NCI-H524 treated with DMSO at 0.1 percent for 48 hours (cell line): ENCODE measurements at places on chromosomes 1 and 21.

- peak; percentile 64 for DNase-seq
These were observed at the start of gene SIPA1L2 for GRCh38 chr1:232630047-232630893. TSS of gene SIPA1L2 (minus strand) at chr1:232630133. CDS start at chr1:232515339, 114,794 bp downstream.

GRCh38 chr1:33319186-33319948, 1.5 kb downstream of the A3GALT2 start:
- no peak for DNase-seq

GRCh38 chr1:80533093-80533492, 1267.6 kb upstream of the ADGRL2 start:
- no peak for DNase-seq

- DNase-seq, result no peak
These were observed 2.9 kb downstream of the EIF2D start for GRCh38 chr1:206609229-206609991.

GRCh38 chr1:29966526-29967045, 730.3 kb downstream of the PTPRU start:
- DNase-seq, result no peak

DNA sequence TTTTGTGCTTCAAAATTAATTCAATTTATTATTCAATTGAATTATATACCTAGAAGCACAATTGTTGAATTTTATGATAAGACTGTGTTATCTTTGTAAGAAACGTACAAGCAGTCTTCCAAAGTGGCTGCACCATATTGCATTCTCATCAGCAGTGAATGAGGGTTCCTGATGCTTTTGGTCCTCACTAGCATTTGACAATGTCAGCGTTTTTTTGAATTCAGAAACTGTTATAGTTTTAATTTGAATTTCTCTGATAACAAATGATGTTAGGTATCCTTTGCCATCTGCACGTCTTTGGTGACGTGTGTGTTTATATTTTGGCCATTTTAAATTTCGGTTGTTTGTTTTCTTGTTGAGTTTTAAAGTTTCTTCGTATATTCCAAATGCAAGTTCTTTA, 553.0 kb upstream of the ZP4 start:
- DNase-seq, result no peak
